ENCODE measurements at places on chromosomes 13 and 19.

DNA sequence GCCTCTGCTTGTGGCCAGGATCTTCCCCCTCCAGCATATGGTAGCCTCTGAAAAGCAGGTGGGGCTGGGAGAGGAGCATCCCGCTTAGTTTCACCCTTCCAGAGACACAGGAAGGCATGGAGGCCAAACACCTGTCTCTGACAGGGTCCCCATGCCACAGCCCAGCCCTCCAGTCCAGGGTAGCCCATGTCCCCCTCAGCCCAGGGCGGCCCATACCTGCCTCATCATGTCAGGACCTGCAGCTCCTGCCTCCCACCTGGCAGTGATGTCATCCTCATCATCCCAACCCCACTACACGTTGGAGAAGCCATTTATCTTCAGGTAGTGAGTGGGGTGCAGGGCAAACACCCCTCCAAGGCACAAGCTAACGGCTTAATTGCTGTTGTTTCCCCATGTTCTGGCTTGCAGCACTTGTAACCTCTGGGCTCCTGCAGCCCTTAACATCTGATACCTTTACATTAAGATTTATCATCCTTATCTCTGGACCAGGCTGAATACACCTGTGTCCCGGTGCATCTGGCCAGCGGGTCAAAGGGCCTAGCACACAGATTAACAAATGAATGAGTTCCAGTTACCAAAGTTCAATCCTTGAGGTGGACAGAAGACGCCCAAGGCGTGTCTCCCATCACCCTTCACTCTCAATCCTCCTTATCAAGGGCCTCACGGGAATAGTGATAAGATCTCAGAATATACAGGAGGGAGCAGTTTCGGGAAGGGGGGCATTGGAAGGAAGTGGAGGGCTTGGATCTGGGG lies 22.2 kb downstream of the ZNF175 start:
- DNase-seq: no peak

- DNase-seq: no peak
These were observed 135.8 kb downstream of the SHISA2 start for GRCh38 chr13:25915840-25916518.

DNA sequence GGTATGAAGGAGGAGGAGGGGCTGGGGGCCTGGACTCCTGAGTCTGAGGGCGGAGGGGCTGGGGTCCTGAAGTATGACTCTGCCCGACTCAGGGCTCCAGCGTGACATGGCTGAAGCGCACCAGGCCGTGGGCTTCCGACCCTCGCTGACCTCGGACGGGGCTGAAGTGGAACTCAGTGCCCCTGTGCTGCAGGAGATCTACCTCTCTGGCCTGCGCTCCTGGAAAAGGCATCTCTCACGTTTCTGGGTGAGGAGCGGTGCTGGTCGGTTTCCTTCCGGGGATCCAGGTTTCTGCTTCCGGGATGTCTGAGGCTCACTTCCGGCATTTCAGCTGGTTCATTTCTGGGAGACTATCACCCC lies 1.2 kb downstream of the CPT1C start:
- no peak for DNase-seq

GRCh38 chr19:57068921-57069697 lies 50.7 kb upstream of the USP29 start:
- no peak for DNase-seq

- no peak for DNase-seq
These were observed 630 bp downstream of the NUCB1 start for GRCh38 chr19:48900477-48901406.
